ENCODE measurements at places on chromosomes 5 and 9.

- DNase-seq, result no peak
Measured at GRCh38 chr5:122101636-122102285, 23.7 kb upstream of the LOX start.

DNA sequence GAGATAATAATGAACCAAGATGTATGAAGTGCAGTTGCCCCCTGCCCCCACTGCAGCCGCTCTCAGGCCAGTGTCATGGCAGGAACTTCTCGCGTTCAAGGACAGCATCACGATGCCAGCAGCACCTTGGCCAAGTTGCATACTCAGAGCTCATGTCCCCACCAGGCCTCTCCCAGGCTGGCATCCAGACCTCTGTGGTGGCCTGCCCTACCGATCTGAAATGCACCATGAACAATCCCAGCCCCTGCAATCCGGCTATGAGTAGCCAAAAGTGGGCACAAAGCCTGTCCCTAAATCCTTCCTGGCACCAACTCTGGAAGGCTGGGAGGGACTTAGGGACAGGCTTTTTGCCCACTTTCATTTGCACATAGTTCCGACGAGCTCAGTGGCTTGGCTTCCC is 140.9 kb downstream of the PAX5 start:
- no peak for DNase-seq

GRCh38 chr9:116482740-116483139 is 204.4 kb upstream of the TRIM32 start:
- no peak for DNase-seq

- no peak for DNase-seq
Measured at GRCh38 chr5:68140763-68141162, 74.8 kb upstream of the PIK3R1 start.

DNA sequence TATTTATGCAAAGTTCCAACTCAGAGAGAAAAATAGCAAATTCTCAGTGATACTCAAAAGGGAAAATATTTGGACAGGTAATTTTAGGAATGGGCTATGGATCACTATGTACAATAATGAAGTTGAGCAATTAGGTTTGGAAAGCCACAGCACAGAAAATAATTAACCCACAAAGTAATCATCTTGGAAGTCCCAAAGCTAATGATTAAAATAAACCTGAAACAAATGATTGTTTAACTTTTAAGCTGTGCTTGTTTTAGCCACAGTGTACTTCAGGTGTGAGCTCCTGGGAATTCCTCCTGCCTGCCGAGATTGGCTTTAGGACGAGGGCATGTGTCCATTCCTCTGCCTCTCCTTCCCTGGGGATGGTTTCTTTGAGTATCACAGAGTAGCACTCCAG is 403.9 kb downstream of the ZSWIM6 start:
- DNase-seq, result no peak

DNA sequence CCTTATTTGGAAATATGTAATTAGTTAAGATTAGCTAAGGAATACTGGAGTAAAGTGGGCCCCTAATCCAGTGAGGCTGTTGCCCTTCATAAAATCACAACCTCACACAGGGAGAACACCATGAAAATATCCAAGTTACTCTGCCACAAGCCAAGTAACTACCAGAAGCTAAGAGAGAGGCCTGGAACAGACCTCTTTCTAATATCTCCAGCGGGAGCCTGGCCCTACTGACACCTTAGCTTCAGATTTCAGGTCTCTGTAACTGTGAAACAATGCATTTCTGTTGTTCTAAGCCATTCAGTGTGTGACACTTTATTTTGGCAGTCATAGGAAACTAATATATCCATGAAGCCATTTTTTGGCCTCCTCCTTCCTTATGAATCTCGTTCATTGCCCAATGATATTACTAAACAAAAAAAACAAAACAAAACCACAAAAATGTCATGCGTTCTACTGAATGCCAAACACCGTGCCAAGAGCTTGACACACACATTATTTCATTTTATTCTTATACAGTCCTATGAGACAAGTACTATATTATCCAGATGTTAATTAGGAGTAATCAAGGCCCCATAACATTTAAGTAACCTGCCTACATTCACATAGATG is 699.0 kb downstream of the MAT2B start:
- no peak for DNase-seq

DNA sequence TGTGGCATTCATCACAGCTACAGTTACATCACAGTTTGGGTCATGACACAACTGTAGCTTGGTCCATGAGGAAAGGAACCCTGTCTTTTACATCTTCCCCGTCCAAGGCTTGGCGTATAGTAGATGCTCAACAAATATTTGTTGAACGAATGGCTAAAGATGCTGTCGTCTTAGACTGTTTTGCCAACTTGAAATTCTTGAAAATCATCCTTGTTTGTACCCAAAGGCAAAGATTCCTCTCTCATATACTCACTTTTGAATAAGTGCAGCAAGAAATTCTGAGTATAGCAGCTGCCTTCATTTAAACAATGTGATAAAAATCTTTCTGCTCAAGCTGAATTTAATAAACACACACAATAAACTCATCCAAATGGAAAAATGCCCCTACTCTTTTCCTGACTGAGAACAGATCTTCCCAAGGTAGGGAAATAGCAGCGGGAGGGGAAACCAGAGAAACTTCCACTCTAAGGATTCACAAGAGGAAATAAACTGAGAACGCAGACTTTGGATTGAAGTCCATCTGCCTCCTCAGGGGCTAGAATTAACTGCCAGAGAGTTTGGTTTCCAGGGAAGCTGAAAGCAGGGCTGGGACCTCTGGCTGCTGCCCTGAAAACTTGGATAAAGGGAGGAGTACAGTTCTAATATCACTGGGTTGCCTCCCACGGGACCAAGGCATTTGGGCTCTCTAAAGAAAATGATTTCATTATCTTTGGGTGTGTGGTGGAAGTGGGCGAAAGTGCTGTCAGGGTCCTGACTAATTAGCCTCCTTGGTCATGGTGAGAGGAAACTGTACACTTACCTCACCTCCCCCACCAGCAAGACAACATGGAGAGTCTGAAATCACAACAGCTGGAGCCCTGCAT is 99.1 kb downstream of the DPYSL3 start:
- no peak for DNase-seq

- no peak for DNase-seq
Measured at GRCh38 chr9:113155911-113156588, 5.2 kb downstream of the SLC31A2 start.

- DNase-seq, result no peak
Measured at GRCh38 chr9:93709600-93710369, 133.4 kb downstream of the PHF2 start.

DNA sequence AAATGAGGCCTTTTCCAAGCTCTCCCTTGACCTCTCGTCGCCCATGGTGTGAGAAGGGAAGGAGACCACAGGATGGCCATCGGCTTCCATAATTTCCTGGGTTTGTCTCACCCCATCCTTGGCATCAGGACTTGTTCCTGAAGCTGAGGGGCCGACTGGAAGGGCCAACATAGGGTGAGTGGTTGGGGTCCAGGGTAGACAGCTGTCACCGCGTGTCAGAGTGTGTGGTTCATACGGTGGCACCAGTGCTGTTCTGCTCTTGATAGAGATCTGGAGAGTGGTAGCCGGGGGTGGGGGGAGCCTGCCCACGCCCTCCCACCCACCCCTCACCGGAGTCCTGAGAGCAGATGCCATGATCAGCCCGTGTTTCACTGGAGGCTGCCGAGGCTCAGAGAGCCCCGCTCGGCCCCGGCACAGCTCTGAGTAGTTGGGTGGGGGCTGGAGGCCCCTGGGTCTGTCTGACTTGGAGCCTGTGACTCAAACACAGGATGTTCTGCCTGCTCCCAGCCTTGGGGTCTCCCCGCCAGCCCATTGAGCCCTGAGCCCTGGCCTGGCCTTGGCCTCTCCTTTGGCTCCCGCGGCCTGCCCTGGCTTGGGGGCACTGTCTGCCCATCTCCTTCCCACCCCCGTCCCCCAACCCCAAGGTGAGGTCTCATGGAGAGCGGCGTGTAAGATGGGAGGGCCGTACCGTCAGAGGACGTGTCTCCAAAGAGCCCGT is 53.1 kb upstream of the IER5L start:
- DNase-seq, result no peak

- DNase-seq, result no peak
Measured at GRCh38 chr9:68883224-68883623, 130.7 kb downstream of the PRKACG start.

DNA sequence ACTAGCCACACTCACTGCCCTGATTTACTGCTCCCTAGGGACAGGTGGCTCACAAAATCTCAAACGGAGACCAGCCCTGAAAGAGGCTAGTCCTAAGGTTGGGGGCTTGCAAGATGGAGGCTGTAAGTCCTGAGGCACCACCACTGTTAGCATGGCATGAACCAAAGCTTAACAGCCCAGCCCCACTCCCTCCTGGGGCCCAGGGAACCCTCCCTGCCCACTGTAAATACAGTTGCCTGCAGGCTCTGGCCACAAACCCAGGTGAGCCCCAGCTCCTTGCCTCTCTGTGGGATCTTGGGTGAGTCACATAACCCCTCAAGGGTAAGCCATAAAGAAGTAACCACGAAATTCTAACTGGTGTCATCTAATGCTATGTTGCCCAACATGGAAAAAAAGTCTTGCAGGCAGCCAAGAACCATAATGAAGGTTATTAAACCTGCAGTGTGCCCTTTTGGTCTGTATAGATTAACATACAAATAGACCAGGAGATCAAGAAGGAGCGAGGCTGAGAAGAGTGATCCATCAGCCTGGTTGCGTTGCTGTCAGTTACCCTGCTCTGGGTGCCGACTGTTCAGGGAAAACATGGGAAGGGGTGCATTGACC is 1.7 kb upstream of the POMT1 start:
- DNase-seq, result peak; percentile 30

DNA sequence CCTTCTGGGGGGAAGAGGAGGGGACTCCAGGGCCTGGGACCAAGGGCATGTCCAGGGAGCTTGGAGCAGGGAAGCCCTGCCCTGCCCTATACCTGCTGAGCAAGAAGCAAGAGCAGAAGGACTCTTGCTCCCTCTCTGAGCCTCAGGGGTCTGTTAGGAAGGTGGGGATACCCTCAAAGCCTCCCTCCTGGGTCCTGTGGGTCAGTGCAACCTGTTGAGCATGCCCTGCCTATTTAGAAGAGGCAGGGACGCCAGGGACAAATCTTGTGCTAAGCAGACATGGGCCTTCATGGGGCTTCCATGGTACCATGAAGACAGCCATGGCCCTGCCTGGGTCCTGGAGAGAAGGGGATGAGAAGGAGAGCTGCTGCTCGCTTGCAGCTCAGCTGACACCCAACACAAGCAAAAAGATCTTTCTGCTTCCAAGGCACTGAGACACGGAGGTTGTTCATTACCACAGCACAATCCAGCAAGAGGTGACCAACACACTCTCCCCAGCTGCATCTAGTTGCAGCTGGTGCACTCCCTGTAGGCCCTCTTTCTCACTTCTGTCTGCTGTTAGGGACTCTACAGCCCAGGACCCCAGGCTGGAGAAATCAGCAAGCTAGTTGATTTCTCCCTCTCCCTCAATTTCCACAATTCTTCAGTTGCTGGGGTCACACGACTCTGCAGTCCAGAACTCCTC is 39.3 kb downstream of the C9orf50 start:
- no peak for DNase-seq

DNA sequence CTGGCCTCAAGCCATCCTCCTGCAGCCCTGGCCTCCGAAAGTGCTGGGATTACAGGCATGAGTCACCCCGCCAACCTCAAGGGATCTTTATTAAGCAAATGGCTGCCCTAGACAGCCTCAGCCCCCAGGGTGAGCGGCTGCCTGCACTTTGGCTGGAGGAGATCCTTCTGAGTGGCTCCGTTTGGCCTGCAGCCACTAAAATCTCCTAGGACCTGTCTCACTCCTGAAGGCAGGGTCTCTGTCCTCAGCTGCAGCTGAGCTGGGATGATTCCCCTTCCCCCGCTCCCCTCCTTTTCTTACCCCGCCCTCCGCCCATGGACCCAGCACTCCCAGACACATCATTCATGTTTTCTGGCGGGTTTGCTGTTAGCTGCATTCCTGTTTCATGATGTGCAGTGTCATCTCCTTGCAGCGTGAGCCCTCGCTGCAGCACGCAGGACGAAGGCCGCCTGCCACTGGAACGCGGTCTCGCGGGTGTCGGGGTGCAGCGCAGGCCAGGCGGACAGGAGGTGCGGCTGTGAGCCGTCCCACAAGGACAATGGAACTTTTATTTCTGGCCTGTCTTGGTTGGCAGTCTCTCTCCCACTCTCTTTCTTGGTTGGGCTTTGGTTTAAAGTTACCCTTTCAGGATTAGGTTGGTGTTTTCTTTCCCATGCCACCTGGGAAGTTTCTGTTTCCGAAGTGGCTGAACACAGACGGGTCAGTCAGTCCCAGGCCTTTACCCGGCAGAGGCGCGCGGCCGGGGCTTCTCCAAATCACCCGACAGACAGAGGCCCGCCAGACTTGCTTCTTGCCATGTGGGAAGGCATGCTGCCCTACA is 137.1 kb downstream of the FOXD1 start:
- no peak for DNase-seq

GRCh38 chr5:75654693-75655295 is 43.5 kb downstream of the ANKDD1B start:
- DNase-seq, result no peak

DNA sequence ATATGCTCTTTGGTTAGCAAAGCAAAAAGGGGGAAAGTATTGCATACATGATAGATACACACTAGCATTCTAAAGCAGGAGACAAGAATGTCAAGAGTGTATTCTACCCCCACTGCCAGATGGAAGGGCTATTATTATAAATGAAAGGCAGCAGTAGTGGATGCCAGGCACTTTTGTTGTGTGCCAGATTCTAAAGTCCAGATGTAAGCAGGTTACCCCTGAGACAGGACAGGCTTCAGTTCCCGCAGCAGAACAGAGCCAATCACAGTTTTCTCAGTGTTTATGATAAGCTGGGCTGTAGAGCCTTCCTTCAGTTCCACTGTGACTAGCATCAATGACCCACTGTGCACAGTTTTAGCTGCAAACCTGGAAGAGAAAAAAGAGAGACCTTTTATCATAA is 226.6 kb upstream of the TBCA start:
- DNase-seq, result no peak

GRCh38 chr9:133515615-133516255 is 9.0 kb downstream of the MYMK start:
- DNase-seq, result no peak

- no peak for DNase-seq
Measured at GRCh38 chr9:74810200-74810599, 77.5 kb downstream of the TRPM6 start.

DNA sequence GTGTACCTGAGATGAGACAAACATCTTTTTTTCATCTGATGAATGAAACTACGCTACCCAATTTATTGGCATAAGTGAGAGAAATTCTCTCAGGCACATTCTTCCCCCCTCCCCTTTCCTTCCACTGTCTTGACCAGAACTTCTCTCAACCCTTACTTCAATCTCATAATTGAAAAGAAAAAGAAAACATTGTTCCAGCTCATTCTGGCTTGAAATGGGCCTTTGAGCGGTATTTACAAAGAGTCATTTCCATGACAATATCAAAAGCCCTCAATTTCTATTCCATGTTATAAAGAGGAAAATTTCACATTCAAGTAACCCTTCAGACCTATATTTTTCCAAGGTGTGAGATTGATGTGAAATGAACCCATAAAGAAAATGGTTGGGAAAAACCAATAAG is 145.9 kb downstream of the PCSK1 start:
- no peak for DNase-seq

DNA sequence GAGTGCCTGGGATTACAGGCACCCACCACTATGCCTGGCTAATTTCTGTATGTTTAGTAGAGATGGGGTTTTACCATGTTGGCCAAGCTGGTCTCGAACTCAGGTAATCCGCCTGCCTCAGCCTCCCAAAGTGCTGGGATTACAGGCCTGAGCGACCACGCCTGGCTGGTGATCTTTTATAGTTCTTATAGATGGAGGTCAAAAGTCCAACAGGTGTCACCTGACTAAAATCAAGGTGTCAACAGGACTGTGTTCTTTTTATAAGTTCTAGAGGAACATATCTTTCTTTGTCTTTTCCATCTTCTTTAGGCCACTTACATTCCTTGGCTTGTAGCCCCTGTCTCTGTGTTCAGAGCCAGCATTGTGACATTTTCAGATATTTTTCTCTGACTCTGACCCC is 155.5 kb upstream of the SLC12A2 start:
- no peak for DNase-seq
